ENCODE measurements at places on chromosomes 16 and 17.

GRCh38 chr17:44314869-44315661 lies 6.7 kb downstream of the RUNDC3A start:
- peak; percentile 83 for DNase-seq

GRCh38 chr16:951660-952301 lies 19.0 kb downstream of the LMF1 start:
- DNase-seq: no peak

GRCh38 chr17:83183951-83184506 lies 104.6 kb downstream of the METRNL start:
- no peak for DNase-seq

GRCh38 chr16:75288596-75289120 lies 37.2 kb upstream of the BCAR1 start:
- DNase-seq: no peak

Data from GM12891 (cell line).